ENCODE measurements at places on chromosomes 16 and 17.

- DNase-seq: no peak
Measured at GRCh38 chr17:43940630-43941029, 1.6 kb downstream of the PPY start.

- DNase-seq: no peak
Measured at GRCh38 chr17:22692066-22692805, 999.9 kb downstream of the KCNJ18 start.

DNA sequence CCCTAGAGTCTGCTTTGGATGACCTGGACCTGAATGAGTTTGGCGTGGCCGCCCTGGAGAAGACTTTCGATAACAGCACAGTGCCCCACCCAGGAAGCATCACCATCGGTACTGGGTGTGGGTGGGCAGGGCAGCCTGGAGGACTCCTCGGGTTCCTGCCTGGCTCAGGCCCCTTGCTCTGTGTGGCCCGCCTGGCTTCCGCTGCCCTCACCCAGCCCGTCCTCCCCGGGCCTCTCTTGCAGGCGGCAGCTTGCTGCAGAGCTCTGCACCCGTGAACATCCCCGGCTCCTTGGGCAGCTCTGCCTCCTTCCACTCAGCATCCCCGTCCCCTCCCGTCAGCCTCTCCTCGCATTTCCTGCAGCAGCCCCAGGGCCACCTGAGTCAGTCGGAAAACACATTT, 24.5 kb downstream of the UNC13D start:
- no peak for DNase-seq

DNA sequence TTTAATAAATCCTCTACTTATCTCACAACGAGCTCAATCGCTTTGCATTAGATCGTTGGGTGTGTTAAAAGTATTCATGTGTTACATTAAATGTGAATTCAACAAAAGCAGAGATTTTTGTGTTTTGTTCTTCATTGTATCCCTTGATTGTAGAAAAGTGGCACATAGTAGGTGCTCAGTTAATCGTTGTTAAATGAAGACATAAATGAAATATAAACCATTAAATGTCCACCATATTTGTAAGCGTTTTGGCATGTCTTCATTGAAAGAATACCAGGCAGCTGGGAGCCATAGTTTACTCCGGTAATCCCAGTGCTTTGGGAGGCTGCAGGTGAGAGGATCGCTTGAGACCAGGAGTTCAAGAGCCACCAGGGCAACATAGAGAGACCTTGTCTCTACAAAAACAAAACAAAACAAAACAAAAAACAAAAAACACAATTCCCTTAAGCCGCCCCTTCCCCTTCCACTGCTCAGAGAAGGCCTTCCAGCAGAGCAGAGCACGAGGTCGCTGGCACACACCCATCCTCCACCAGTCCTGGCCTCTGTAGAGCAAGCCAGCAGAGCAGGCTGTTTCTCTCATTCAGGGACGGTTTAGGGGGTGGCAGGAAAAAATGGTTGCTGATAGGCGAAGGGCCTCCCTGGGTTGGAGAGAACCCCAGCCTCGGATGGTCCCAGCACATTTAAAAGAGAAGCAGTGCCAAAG, 673 bp upstream of the CHD9 start:
- DNase-seq: no peak

DNA sequence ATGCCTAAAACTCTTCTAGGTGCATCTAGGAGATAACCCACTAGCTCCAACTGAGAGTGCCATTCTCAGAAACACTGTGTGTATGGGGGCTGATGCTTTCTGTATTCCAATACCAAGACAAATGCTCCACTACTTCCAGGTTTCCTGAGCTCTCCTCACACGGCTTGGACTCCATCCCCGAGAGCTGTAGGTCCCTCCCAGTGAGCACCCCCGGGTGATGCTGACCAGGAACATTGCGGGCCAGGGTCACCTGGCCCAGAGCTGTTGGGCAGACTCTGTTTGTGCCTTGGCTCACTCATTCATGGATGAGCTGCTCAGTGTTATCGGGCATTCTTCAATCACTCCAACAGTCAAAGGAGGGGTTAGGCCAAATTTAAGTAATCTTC, 7.0 kb downstream of the CUEDC1 start:
- DNase-seq: no peak

DNA sequence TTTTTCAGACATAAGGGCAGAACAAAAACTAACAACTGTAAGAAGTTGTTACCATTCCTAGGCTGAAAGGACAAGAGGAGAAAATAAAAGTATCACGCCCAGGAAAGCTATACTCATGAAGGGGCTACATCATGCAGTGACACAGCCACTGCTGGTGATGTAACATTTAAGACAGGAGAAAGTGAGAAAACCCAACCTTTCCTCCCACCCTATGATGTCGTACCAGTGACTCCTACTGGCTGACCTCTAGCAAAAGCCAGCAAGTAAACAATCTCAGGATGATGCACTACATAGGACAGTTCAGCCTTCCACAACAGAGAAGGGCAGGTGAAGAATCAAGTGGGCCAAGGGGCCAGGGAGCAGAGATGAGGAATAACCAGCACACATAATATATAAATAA, 14.0 kb upstream of the OR1E2 start:
- DNase-seq: no peak

DNA sequence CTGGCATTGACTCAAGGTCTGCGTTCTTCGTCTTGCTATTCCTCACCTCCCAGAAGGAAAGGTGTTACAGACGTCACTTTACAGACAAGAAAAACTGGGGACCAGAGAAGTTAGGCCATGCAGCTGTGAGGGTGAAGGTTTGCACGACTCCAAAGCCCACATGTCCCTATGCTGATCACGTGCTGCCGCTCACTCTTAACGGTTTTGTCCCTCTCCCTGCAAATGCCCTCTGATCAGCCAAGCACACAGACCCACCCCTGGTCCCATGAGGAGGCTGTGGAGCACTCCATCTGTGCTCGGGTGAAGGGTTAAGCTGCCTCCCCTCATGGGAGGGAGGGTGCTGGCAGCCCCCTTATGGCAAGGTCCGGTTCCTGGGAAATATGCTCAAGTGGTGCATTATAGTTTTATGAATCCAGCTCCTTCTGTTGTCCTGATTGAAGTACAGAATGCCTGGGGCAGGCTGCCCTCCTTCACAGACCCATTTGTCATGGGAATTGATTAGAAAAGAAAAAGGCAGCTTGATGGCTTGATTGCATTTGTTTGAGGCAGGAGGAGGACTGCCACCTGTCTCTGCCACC, 18.8 kb downstream of the CCDC182 start:
- DNase-seq: no peak

- no peak for DNase-seq
Measured at GRCh38 chr16:78464833-78465232, 365.4 kb downstream of the WWOX start.

GRCh38 chr17:41098481-41098880, 539 bp upstream of the KRTAP4-8 start:
- DNase-seq: no peak

DNA sequence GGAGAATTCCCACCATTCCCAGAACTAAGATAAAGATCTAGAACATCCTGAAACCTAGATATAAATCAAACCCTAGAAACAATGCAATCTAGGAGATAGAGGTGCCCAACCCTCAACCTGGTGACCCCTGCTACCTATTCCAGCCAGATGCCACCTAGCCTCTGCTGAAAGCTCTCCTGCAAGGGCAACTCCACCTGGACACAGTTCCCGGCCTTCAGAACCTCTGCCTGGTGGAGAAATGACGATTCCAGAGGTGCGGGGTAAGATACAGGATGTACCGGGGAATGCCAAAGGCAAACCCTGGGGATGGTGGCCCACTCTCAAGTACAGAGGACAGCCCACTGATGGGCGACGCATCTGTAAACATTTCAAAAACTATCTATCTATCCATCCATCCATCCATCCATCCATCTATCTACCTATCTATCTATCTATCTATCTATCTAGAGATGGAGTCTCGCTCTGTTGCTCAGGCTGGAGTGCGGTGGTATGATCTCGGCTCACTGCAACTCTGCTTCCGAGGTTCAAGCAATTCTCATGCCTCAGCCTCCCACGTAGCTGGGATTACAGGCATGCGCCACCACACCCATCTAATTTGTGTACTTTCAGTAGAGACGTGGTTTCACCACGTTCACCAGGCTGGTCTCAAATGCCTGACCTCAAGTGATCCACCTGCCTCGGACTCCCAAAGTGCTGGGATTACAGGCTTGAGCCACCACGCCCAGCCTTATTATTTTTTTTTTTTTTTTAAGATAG, 19.0 kb downstream of the MEAK7 start:
- DNase-seq: no peak

DNA sequence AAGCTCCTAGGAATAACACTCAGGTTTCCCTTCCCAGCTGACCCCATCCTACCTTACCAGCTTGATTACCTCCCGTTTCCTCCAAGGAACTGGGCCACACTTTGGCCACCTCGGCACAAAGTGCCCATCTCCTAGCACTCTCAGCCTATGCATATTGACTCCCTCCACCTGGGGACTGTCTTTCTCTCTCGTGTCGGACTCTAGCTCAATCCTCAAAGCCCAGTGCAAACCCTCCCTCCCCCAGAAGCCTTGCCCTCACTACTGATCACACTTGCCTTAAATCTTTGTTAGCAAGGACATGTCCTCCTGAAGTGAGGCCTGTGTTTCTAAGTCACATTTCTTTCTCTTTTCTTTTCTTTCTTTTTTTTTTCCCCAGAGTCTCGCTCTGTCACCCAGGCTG, 2.6 kb upstream of the RAB26 start:
- no peak for DNase-seq

DNA sequence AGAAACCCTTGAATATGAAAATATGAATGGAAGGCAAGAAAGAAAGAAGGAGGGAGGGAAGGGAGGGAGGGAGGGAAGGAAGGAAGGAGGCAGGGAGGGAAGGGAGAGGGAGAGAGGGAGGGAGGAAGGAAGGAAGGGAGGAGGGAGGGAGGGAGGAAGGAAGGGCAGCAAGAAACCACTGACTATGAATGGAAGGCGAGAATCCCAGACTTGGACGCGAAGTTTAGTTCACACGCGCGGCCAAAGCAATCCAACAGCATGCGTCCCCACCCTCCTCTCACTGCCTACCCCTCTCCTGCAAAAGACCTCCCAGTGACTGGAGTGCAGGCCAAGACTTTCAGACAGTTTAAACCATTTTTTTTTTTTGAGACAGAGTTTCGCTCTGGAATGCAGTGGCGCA, 7.9 kb upstream of the SMARCD2 start:
- DNase-seq: no peak

- no peak for DNase-seq
Measured at GRCh38 chr16:89140401-89140800, 31.1 kb upstream of the CDH15 start.

DNA sequence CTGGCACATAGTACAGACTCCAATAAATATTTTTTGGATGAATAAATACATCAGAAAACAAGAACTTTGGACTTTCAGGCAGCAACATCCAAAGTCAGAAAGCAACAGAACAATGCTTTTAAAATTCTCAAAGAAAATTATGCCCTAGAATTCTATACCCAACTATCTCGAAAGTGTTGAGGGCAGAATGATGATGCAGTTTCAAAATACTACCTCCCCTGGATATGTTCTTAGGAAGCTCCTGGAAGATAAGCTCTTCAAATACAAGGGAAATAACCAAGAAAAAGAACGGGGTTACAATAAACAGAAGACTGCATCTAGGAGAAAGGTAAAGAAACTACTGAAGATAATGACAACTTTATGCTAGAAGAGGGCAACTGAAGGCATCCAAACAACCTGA, 11.0 kb downstream of the SIAH1 start:
- no peak for DNase-seq

- no peak for DNase-seq
Measured at GRCh38 chr16:12092544-12092921, 116.0 kb downstream of the SNX29 start.

DNA sequence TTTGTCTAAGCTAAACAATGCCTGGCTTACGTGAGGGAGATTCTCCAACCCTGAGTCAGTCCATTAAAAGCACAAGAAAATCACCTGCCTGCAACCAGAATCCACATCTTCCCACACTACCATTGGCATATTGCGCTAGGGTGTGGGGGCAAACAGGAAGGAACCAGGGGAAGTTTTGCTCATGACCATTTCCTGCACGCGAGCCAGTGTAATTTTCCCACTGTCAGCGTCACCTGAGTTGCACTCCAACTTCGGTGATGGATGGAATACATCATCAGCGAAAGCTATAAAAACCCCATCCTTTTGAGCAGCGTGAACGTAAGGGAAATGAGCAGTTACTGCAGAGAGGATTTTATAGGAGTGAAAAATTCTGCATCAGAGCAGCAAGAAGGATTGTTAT, 167.9 kb upstream of the NOL11 start:
- DNase-seq: no peak

- DNase-seq: no peak
Measured at GRCh38 chr16:19659554-19659953, 58.5 kb downstream of the KNOP1 start.

- DNase-seq: no peak
Measured at GRCh38 chr17:32481193-32481592, 5.6 kb upstream of the CDK5R1 start.

- DNase-seq: no peak
Measured at GRCh38 chr17:40317345-40317873, 8.4 kb downstream of the RARA start.

- no peak for DNase-seq
Measured at GRCh38 chr17:19796457-19796856, 48.4 kb upstream of the ALDH3A1 start.

DNA sequence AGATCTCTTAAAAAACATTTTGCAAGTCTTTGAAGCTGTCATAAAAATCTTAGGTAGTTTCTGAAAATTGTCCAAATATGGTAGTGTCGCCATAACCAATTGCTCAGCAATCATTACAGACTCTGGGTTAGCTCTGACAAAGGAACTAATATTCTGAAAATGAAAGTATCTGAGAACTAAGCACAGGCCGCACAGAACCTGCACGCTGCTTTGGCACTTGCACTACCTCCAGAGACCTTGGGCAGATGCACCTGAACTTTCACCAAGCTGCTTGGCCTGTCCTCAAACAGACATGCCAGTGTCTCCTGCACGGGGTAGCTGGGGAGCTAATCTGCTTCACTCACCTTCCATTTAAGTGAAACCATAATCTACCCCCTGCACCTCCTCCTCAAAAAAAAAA, 317.0 kb downstream of the MAF start:
- no peak for DNase-seq

- no peak for DNase-seq
Measured at GRCh38 chr16:2238838-2239675, 2.8 kb downstream of the DNASE1L2 start.

- no peak for DNase-seq
Measured at GRCh38 chr16:83603723-83604570, 203.8 kb upstream of the HSBP1 start.

DNA sequence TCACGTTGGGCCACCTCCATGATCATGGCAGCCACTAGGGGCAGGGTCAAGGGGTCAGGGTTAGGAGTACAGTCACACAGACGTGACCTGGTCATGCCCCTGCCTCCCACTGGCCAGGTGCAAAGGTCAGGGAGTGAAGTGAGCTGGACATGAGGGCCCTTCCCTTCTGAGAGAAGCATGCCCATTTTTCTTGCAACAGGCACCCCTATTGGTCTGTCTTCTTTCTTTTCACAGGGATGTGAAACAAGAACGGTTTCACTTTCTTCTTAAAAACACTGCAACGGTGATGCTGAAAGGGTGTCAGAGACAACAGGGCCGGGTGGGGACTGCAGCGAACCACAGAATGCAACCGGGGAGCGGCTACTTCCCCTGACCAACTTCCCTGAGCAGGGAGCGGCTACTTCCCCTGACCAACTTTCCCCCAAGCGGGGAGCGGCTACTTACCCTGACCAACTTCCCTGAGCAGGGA, 52.1 kb upstream of the DOC2B start:
- DNase-seq: no peak
